ENCODE measurements at places on chromosomes 16 and 17.

- no peak for DNase-seq
Observed at GRCh38 chr16:27221576-27222248, 18.4 kb downstream of the KDM8 start.

DNA sequence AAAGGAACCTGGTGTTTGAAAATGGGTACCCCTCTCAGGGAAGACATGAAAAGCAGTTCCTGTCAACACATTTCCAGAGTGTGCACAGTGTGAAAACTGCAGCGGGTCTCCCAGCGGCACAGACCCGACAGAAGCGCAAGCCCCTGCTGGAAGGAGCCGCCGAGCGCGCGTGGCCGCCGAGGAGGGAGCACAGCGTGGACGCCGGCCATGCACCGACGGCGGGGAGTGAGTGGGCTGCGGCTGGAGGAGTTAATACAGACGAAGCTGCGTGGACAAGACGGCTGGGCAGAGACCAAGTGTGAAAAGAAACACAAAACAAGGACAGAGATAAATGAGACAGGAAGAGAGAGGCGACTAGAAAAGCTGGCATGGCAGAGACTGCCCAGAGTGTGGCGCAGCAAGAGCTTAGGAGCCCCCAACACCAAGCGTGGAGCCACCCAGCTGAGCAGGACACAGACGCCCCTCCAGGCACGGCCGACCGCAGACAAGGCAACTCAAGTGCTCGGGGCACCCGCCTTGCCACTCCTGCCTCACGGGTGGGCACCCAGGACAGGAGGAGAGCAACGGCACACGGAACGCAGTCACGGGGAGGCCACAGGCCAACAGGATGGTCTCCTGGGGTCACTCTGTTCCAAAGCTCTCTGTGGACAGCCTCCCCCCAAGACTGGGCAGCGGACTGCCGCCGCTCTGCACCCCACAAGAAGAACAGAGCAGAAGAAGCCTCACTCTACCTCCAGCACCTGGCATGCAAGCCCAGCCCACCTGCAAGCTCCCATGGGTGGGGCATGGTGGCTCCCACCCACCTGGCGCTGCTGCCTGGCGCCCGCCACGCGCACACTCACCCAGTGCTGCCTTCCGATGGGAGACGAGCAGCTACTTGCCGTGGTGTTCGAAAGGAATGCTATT is 16.5 kb downstream of the SLC16A3 start:
- DNase-seq = no peak

DNA sequence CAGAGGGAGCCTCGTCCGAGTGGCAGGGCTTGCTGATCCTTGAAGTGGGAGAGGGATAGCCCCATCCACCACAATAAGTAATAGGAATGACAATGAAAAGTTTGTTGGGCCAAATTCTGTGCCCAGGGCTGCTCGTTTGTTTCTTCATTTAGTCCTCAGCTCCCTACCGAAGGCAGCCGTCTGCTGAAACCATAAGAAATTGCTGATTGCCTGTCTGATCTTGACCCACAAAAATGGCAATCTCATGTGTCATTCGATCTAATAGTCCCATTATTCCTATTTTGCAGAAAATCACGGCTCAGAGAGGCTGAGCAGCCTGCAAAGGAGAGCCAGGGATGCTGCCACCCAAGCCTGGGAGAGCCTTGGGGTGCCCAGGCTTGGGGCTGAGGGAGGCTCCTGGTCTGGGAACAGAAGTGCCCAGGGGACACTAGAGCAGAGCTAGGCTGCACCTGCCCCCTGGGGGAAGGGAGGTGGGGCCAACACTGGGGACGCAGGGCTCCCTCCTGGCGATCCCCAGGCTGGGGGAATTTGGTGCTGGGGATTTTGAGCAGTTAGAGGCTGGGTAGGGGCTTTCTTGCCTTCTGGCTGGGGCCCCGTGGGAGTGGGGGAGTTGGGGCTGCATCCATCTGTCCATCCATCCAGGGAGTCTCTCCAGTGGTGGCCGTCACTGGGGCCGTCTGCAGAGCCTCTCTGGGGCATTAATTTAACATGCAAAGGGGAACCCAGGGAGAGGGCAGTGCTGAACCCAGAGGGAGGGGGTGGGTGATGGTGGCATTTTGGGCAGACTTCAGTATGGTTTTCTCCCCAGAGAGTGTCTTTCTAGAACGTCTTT is 53.5 kb downstream of the SOCS1 start:
- no peak for DNase-seq

DNA sequence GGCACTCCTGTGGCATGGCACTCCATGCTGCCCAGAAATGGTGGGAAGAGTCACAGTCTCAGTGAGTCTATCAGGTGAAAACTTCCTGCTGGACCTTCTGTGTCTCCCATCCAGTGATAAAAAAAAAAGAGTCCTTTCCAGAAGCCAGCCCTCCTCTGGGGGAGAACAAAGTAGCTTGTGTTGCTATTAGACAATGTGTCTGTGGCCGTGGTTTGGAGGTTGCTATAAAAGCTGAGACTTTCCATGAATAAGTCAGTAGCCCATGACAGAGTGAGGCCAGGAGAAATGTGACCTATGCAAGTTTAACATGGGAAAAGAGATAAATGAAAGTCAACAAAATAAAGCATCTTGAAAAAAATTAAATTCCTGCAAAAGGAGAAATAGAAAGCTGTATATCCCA is 250.7 kb upstream of the MON1B start:
- DNase-seq = no peak

- no peak for DNase-seq
Observed at GRCh38 chr17:43418441-43419374, 19.9 kb downstream of the ARL4D start.

DNA sequence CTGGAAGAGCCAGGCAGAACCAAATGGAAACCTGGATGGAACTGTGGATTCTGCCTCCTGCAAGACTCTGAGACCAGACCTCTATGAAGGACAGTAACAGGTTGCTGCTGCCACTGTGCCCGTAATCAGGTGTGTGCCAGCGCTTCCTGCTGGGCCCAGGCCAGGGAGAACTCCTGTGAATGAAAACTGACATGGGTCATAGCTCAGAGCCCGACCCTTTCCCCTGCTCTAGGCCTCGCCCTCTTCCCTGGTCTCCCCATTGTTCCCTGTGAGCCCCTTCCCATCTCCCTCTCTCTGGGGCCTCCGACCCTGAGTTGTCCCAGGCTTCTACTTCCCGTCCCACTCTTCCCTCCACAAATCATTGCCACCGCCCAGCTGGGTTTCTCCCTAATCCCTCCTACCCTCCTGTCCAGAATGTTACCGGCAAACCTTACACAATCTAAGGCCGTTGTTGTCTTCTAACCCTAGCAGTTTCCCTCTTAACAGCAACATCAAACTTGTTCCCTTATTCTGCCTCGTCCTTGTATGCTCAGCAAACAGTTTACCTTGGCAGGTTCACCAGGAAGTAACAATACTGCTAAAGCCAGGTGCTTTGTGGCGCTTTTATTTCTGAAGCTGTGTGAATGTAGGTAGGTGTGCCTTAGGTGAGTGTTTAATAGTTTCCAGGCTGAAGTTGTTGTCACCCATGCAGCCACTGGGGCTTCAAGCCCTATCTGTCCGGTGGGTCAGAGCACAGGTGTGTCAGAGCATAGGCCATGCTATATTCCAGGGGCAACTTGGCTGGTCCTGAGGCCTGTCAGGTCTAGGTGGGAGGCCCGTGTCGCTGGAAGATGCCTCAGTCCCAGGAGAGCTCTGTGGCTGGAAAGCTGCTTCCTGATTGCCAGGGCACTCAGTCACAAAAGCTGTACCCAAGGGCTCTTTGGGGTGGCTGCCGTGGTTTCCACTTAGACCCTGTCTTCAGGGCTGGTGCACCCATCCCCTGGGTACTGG is 32.0 kb downstream of the SMPD3 start:
- no peak for DNase-seq

GRCh38 chr17:80084773-80085172 is 16.6 kb upstream of the GAA start:
- no peak for DNase-seq

GRCh38 chr16:29812754-29813643 is 1.0 kb downstream of the PRRT2 start:
- DNase-seq = no peak

- DNase-seq = no peak
Observed at GRCh38 chr16:80604600-80605355, 64.0 kb downstream of the DYNLRB2 start.

DNA sequence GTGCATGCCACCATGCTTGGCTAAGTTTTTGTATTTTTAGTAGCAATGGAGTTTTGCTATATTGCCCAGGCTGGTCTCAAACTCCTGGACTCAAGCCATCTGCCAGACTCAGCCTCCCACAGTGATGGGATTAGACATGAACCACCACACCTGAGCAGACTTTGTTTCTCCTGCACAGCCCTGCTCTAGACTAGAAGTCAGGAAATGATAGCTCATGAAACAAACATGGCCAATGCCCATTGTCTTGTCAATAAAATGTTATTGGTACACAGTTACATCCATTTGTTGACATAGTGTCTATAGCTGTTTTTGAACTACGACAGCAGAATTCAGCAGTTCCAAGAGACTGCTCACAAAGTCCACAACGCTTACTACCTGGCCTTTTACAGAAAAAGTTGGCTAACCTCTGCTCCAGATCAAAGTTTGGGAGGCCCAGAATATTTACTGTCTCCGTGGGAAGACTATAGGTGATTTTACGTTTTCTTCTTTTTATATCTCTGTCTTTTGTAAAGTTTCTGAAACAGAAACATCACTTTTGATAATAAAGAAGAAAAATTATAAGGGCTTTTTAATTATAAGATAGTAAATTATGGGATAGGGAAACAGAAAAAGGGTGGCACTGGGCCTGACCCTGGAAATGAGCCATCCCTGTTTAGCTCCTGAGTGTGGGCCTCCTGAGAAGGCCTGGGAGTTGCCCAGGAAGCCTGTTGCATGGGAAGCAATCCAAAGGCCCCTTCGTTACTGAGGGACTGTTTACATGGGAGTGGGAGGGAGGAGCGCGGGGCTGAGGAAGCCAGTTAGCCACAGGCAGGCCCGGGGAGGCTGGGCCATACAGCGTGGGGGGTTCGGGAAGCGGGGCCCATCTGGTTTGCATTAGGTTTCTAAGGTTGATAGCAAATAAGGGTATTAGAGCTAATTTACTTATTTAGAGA is 201.5 kb downstream of the IRF8 start:
- DNase-seq = no peak

GRCh38 chr16:55144651-55145050 is 179.4 kb upstream of the IRX6 start:
- no peak for DNase-seq

DNA sequence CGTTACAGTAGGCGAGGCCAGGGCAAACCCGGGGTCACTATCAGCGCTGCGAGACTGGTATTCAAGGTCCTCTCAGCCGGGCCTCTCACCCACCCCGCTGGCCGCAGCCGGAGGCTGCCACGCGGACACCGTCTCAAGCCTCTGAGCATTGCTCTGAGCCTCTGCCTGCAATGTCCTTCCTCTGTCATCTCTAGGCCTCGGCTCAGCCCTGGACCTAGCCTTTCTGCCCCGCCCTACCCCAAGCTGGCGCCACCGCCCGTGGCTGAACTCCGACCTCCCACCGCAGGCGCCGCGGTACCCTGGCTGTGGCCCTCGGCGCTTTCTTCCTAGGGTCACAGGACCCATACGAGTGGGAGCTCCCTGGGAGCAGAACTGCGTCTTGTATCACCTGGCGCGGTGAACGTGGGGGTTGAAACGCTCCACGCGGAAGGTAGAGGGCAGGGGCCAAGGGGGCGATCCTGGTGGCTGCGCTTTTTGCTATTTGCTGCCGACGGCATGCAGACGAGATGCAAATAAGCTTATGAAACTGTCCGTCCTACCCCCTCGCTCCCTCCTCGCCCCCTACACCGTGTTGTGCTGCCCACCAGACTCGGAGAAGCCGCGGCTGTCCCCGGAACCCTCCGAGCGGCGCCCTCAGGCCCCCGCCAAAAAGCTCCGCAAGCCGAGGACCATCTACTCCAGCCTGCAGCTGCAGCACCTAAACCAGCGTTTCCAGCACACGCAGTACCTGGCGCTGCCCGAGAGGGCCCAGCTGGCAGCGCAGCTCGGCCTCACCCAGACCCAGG is 3.7 kb downstream of the DLX4 start:
- DNase-seq = no peak

- DNase-seq = no peak
Observed at GRCh38 chr17:75191584-75191983, 8.8 kb upstream of the SUMO2 start.

DNA sequence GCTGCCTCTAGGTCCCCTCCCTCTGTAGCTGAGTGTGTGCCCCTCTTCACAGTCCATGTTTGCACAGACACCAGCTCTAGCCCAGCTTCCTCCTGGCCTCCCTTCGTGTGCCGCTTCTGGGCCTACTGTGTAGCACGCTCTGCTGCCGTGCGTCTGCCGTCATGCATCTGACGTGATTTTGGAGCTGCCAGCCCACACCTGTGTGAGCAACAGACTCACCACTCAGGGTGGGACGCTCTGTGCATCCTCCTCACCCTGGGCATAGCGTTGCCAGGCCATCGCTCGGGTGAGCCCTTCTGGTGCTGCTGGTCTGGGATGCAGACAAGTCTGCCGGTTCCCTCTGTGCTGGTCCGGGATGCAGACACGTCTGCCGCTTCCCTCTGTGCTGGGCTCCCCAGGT is 39.4 kb upstream of the ZNF750 start:
- DNase-seq = no peak

DNA sequence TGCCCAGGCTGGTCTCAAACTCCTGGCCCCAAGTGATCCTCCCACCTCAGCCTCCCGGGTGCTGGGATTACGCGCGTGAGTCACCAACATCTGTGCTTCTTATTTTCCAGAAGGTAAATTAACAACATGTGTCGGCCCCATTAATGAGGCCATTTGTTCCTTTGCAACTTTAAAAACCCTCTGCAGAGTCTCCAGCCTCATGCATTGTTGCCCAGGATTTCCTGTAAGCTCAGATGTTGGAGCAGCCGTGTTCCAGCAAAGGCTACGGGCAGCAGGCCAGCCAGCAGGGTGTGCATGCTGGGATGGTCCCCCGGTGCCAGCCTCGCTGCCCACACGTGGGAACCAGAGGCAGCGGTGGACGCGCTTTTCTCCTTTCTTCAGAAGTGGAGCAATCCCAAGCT is 19.1 kb upstream of the HEXD start:
- no peak for DNase-seq

GRCh38 chr16:15907863-15908478 is 19.6 kb upstream of the CEP20 start:
- no peak for DNase-seq

- no peak for DNase-seq
Observed at GRCh38 chr17:38565853-38566665, 39.7 kb downstream of the SRCIN1 start.

DNA sequence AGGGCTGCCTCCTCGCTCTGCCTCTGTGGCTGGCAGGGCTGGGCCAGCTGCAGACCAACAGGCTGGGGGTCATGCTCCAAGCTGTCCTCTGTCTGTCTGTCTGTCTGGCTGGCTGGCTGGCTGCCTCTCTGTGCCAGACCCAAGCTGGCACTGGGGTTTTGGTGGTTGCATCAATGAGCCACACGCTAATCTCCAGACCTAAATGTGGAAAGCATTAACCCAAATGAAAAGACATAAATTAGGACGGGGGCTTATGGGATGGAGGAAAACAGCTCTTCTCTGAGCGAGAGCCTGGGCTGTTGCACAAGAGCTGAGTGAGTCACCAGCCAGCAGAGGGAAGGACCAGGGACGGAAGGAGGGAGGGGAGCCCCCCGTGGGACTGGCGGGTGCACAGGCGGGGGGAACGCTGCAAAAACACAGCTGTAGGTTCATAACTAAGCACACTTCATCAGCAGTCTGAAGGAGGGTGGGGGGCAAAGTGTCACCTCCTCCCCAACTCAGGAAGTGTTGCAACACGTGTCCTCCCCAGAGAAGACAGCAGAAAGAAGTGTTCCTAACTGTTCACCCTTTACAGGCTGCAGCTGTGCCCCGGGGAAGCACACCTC is 83.4 kb downstream of the GAS7 start:
- DNase-seq = peak; percentile 92

All from retinal pigment epithelial cell (primary cell).